ENCODE measurements at places on chromosomes 7 and 10.

DNA sequence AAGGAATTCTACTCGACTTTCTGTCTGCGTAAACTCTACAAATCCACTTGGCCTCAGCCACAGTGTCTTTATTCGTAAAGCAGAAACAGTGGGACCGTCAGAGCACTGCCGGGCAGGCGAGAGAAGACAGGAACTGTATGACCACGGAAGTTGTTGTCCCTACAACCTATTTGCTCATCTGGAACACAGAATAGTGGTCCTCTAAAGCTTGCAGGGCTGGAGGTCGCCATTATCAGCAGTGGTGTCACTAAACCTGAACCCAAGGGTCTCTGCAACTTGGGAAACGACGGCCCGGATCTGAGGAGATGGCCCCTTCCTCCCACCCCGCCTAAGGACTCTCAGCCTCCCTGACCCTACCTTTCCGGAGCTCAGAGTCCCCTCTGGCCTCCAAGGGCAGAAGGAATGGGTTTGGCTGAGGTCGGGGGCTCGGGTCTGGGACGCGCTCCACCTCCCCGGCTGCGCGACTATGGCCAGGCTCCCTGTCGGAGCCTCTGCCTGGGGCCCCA is 442 bp downstream of the STYXL1 start:
- peak; percentile 31 for DNase-seq

GRCh38 chr7:11751807-11752389 is 80.1 kb downstream of the THSD7A start:
- no peak for DNase-seq

DNA sequence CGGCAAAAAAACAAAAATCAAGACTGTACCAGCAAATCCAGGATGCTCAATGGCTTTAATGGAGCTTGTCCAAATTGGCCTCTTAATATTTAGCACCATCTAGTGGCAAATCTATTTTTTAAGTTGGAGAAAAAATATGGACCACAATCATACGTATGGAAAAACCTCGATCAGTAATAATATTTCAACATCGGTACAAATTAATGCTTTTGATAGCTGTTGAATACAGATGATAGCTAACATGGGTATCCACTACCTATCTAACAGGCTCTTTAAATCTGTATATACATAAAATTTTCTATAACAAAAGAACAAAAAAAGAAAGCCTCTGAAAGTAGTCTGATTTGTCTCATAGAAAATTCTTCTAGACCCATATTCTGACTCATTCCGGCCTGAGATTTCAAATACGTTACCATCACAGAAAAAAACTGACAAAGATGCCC is 29.2 kb downstream of the COA1 start:
- DNase-seq = no peak

- DNase-seq = peak; percentile 75
Observed at GRCh38 chr7:116671681-116672595, at the start of gene MET. TSS of gene MET (plus strand) at chr7:116672196. CDS start at chr7:116699085, 26,889 bp downstream.

Measured in glutamatergic neuron (in vitro differentiated cells).